NCI-H1048 (cell line): ENCODE measurements at places on chromosomes 7 and 10.

DNA sequence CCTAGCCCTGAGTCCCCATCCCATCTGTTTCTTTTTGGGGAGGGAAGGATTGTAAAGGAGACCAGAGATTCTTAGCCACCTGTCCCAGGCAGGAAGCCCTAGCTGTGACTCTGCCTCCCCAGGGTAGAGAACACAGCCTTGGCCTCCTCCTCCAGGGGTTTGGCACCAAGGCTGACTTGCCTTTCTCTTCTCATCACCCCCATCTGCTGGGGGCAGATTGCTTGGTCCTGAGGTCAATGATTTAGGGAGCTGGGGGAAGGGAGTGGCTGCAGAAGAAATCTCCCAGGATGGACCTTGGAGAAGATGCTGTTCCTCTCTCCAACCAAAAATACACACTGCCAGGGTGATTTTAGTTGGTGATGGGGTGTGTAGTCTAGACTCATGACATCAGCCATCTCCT, 2.6 kb upstream of the MNX1 start:
- DNase-seq = no peak

- no peak for DNase-seq
These were observed 1195.8 kb downstream of the SORCS1 start for GRCh38 chr10:105968666-105969065.

DNA sequence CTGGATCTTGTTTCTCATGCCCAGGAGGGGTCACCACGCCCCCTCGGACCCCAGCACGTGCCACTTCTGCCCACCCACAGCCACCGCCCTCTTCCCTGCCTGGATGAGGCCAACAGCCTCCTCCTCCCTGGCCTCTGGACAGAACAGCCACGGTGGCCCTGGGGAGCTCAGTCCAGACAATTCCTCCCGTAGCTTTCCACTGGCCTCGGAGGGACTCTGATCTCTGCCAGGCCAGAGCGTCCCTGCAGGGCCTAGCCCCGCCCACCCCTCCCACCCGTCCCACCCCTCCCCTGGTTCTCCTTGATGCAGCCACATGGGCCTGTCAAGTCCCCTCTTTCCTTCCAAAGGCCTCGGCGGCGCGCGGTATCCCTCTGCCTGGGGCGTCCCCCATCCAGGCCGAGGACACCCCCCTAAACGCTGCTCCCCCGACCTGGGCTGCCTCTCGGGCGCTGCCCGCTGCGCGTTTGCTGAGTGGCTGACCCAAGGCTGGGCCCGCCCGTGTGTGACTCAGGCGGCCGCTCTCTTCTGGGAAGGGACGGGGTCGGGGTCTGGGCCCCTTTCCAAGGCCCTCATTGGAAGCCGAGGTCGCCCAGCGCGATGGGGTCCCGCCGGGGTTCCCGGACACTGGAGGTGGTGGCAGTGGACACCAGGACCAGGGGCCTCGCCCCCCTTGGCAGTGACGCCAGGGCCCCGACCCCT, 557 bp downstream of the TMEM120A start:
- DNase-seq = no peak

DNA sequence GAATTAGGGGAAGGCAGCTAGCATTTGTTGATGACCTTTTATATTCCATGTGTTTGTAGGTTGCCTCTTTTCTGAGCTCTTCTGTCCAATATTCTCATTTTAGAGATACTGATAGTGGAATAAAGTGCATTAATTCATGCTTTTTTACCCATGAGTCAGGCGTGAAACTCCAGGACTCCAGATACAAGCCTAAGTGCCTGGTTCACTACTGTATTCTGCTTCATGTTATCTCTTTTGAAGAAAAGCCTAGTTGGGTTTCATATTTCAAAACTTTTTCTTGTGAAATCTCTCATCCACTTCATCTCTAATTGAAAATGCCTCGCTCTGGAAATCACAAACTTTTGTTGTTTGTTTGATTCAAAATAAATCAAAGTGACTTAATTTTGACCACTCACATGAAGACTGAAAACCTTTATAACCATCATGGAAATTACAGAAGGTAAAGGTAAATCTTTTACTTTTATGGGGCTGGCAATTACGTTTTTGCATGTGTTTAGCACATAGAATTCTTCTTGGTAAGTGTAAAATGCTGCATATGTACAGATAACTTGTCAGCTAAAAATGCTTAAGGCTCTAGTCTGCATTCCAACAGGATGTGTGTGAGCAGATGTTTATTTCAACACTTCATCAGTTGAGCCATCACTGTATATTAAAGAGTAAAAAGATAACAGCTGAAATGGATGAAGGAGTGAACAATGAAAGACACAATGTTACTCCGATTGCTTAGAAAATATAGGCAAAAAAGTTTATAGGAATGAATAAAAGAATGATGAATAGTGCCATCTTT, 961.8 kb upstream of the CELF2 start:
- DNase-seq = no peak

- DNase-seq = no peak
These were observed 393.7 kb upstream of the MBL2 start for GRCh38 chr10:53166325-53166724.

GRCh38 chr7:137878333-137878961, 31.7 kb upstream of the DGKI start:
- DNase-seq = no peak

DNA sequence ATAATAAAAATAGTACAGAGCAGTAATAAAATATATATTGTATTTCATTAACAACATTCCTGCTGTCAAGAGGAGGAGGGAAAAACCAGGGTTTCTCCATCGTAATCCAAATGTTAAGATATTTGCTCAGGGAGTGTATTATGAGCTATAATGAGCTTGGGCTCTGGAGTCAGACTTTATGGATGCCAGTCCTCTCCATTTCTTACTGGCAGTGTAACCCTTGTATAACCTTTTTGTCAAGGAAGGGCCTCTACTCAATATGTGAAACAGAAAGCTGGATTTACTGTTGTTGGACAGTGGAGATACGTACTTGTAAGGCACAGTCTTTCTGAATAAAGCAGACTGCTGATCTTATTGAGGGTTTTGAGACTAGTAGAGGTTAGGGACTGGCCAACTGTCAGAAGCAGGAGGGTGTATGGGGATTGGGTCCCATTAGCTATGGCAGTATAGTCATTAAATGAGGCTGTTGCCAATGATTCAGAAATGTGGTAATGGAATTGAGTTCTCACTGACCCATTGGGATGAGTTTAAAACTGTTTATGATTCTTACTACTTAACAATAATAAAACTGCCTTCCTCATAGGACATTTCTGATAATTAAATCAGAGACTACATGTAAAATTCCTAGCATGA, 56.5 kb downstream of the ZNF277 start:
- DNase-seq = no peak

- no peak for DNase-seq
These were observed 21.8 kb upstream of the CDK14 start for GRCh38 chr7:90574146-90574819.

- no peak for DNase-seq
These were observed 2.8 kb downstream of the GIMAP5 start for GRCh38 chr7:150740053-150740452.

GRCh38 chr10:34102237-34102673, 712.8 kb downstream of the PARD3 start:
- DNase-seq = no peak

DNA sequence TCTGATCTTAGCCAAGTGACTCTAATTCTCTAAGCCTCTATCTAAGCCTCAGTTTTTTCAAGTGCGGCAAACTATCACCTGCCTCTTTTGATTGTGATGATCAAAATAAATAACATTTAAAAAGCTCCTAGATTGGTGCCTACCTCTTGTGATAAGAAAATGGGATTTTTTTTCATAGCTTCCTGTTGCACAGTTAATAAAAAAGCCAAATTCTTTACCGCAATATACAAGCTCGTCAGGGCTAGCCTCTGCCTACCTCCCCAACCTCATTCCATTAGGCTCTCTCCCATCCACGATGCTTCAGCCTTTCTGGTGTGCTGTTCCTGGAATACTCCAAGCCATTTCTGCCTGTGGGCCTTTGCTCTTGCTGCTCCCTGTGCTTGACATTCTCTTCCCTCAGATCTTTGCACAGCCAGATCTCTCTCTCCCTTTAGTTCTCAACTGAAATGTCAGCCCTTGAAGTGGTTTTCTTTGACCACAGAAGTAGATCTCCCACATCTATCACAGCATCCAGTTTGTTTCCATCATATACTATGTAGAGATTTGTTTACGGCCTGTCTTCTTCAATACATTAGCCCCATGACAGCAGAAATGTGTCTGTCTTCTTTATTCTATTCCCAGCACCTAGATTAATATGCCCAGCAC, 48.8 kb downstream of the SFR1 start:
- DNase-seq = no peak

GRCh38 chr7:90564455-90564854, 31.7 kb upstream of the CDK14 start:
- no peak for DNase-seq

- no peak for DNase-seq
These were observed 166.2 kb downstream of the SNX10 start for GRCh38 chr7:26457696-26458327.

DNA sequence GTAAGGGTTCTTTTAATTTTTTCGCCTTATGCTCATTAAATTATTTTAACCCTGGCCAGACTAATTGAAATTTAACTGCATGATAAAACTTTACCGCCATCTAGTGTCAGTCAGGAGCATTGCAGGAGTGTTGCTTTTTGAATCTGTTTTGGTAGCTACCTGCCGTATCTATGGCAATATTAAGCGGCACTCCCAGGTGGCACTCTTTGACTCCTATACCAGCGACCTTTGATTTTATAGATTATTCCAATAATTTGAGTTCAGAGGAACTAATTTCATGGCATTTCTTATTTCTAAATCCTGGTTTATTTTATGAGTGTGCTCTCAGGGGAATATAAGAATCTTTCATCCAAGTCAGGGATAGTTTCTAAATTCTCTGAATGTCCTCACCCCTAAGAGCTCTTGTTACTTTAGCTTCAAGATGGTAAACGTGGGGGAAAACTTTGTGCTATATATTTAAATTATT, 198.9 kb downstream of the REEP3 start:
- DNase-seq = no peak

DNA sequence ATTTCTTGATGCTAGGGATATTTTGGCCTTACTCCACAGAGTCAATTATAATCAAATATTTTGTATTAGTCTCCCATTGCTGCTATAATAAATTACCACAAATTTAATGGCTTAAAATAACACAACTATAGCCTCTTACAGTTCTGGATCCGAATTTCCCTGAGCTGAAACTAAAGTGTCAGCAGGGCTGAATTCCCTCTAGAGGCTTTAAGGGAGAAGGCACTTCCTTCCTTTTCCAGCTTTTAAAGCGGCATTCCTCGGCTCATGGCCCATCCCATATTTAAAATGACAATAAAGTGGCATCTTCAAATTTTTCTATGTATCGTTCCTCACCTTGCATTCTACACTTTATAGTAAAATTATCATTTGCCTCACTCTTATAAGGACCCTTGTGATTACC, 421.4 kb upstream of the ZWINT start:
- no peak for DNase-seq

GRCh38 chr10:77548671-77549070, 88.9 kb downstream of the KCNMA1 start:
- no peak for DNase-seq

DNA sequence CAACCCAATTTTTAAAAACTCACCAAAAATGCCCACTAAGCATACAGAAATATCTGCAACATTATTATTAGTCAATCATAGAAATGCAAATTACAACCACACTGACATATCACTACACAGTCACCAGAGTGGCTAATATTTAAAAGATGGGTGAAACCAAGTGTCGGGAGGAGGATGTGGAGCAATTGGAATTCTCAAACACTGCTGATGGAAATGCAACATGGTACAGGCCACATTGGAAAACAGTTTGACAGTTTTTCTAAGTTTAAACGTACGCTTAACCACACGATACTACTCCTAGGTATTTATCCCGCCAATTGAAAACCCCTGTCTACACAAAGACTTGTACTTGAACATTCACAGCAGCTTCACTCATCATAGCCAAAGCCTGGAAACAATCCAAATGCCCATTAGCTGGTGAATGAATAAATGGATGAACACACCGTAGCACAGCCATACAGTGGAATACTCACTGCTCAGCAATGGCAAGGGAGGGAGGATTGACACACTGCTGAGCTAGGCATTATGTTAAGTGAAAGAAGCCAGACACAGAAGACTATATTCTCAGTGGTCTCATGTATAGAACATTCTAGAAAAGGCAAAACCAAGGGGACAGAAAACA, 16.3 kb downstream of the GCK start:
- DNase-seq = no peak

DNA sequence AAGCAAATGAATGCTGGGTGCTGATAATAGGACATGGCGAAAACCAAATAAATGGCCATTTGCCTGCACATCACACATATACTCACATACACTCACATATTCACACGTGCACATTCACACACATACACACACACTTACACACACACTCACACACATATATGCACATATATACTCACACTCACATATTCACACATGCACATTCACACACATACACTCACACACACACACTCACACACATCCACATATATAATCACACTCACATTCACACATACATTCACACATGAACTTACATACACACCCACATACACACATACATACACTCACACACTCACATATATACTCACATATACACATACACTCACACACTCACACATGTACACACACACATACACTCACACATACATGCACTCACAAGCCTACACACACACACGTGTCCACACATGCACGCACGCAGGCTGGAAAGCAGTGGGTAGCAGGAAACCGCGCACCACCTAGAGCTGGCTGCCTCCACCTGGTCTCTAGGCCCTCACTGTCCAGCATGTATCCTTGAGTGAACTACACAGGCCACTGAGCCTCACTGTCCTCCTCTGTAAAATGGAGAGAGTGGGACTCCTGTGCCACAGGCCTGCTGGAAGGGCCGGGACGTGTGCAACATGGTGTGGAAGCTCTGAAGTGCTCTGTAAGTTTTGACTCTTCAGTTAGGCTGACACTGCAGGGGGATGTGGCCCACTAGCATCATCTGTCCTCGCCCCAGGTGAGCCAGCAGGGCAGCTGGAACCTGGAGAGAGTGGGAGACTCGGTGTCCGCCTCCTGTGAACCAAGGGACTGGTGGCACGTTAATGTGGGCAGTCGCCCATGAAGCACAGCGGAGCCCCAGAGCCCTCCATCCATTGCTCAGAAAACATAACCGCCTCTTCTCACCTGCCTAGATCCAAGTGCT, 14.9 kb downstream of the TMEM72 start:
- DNase-seq = no peak

DNA sequence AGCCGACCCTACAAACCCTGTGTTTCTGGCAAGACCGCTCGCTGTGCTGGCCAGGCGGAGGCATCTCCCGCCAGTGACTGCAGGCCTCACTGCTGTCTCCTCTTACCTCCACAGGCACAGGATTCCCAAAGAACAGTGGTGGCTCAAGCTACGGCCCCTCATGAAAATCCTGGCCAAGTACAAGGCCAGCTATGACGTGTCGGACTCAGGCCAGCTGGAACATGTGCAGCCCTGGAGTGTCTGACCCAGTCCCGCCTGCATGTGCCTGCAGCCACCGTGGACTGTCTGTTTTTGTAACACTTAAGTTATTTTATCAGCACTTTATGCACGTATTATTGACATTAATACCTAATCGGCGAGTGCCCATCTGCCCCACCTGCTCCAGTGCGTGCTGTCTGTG, 36.2 kb downstream of the PITRM1 start:
- DNase-seq = no peak

- no peak for DNase-seq
These were observed 49.8 kb downstream of the PODXL start for GRCh38 chr7:131506597-131506996.
